ENCODE measurements at places on chromosomes 12 and 14.

GRCh38 chr12:131210506-131211339 is 257.0 kb downstream of the ADGRD1 start:
- no peak for DNase-seq

GRCh38 chr12:2336409-2336829 is 283.6 kb downstream of the CACNA1C start:
- peak; percentile 48 for DNase-seq

DNA sequence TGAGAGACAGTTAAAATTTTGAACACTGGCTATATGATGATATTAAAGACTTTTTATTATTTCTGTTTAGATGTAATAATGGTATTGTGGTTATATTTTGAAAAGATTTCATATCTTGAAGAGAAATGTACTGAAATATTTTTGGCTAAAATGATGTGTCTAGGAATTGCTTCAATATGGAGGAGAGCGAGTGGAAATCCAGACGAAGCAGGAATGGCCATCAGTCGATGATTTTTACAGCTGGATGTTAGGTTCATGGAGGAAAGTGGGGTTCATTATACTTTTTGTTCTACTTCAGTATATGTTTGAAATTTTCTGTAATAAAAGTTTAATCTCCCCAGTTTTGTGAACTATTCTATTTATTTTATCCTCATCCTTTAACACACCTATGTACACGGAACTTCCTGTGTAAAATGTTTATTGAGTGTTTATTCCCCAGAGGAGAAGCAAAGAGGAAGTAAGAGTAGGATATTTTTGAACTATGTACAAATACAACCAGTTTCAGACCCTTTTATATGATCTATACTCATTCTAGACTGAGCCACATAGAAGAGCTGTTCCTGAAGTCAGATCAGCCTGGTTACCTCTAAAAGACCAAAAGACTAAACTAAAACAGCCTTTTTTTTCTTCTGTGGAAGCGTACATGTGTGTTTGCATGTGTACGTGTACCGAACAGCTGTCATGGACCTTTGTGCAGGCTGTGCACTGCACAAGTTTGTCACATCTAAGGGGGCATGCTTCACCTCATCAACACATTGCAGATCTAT is 211.0 kb upstream of the NUDT4 start:
- no peak for DNase-seq

DNA sequence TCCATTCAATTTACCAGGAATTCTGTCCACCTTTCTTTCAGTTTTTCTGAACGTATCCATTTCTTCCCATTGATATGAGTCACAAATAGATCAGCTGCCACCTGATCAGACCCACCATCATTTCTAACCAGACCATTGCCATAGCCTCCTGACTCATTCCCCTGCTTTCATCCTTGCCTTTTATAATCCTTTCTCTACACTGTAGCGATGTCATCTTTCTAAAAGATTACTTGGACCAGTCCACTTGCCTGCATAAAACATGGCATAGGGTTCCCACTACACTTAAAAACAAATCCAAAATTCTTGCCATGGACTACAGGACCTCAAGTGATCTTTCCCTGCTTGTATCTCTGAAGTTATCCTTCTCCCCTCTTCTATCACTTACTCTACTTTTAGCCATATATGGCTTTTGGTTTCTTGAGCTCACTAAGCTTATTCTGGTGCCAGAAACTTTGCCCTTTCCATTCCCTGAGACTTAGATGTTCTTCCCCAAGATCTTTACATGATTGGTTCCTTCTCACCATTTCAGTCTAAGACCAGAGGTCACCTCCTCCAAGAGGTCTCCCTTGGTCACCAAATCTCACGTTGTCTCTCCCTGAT is 149.5 kb upstream of the KRR1 start:
- DNase-seq, result no peak

- peak; percentile 46 for DNase-seq
Observed at GRCh38 chr12:102811110-102811737, 105.8 kb downstream of the PAH start.

- no peak for DNase-seq
Observed at GRCh38 chr12:58745348-58746125, 174.8 kb downstream of the LRIG3 start.

DNA sequence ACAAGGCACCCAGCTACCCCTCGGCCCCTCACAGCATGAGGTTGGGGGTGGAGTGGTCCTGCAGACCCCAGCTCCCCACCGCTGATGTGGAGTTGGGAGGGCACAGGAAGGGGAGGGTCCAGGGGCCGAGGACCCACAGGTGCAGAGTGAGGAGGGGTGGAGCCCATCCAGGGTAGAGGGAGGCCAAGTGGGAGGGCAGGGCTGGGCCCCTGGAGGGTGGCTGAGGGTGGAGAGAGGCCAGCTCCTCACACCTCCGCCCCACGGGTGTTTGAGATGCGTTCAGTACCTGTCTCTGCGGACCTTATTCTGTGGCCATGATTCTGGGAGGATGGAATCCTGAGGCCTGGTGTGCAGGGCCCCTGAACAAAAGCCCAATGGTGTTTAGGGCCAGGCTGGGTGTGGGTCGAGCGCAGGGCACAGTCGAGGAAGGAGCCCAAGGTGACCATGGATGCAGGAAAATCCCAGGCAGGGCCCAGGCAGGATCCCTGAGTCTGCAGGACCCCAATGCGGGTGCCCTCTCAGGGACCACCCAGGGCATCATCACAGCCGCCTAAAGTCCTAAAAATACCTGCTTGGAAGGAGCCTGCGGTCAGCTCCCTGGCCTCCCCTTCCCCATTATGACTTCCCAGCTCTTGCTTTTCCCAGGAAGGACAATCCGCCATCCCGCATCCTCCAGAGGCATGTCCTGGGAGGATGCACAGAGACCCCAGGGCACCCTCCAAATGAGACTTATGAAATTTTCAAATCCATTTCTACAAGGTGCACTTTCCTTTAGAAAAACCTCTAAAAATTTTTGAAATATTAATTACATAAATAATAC is 377.1 kb upstream of the SFSWAP start:
- no peak for DNase-seq

DNA sequence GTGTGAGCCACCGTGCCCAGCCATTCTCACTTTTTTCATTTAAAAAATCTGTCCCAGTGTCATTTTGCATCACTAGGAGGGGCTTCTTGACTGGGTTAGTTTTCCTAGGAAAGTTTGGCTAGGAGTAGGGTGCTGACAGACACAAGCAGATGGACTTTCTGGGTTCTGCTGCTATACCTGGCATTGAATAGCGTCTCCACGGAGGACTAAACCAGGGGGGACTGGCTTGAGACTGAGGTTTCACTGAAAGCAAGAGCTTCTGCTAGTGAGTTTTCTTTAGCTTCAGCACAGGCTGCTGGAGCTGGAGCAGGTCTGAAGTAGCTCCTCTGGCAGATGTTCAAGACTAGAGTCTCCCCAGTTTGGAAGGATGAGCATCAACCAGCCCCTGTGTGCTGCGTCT is 1.4 kb downstream of the SLC10A1 start:
- no peak for DNase-seq

- no peak for DNase-seq
Observed at GRCh38 chr12:5807090-5807414, 138.0 kb downstream of the ANO2 start.

- no peak for DNase-seq
Observed at GRCh38 chr12:123449856-123450255, 8.1 kb upstream of the SNRNP35 start.
